Stimulated activated CD8-positive, alpha-beta memory T cell treated with anti-CD3 and anti-CD28 coated beads, Interleukin-2, amount 100 ng/mL, for 48 hours (primary cell): ENCODE measurements at places on chromosomes 11 and 22.
A peak's percentile ranks its signal among the peaks of the same experiment; 100 is the strongest.

DNA sequence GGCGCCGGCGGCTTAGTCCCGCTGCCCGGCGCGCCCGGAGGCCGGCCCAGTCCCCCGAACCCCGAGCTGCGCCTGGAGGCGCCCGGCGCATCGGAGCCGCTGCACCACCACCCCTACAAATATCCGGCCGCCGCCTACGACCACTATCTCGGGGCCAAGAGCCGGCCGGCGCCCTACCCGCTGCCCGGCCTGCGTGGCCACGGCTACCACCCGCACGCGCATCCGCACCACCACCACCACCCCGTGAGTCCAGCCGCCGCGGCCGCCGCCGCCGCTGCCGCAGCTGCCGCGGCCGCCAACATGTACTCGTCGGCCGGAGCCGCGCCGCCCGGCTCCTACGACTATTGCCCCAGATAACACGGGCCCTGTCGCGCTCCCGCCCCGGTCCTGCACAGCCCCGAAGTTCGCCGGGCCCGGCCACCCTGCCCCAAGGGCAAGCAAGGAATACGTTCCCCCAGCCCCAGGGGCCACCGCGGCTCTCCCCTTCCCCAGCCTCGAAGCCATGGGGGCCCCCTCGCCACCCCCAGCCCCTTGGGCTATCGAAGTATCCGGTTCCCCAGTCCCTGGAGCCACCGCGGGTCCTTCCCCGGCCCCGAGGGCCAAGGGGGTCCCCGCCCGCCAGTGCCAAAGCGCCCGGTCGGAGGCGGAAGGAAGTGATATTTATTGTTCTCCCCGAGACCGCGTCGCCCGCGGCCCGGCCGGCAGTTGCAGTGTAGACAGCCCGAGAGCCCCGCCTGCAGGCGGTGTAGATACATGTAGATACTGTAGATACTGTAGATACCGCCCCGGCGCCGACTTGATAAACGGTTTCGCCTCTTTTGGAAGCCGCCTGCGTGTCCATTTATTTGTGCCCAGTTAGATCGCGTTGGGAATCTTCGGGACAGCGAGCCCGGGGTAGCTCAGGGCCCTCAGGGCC is 6.2 kb downstream of the TBX1 start:
- DNase-seq: peak; percentile 40

DNA sequence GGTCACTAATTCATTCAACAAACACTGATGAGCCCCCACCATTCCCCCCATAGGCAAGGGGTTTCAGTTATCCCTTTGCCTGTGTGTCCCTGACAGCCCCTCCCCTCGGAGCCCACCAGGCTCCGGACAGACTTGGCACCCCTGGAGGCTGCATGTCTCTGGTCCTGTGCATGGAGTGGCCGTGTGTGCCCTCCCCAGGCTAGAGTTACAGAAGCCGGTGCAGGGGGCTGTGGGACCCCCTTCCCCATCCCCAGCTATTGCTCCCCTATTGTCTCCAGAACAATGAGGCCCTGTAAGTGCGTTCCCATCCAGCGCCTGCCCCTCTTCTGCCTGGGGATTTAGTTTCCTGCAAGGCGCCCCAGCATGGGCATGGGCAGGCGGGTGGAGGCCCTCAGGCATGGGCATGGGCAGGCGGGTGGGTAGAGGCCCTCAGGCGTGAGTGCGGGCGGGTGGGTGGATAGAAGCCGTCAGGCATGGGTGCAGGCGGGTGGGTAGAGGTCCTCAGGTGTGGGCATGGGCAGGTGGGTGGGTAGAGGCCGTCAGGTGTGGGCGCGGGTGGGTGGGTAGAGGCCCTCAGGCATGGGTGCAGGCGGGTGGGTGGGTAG is 1.5 kb downstream of the MUC2 start:
- DNase-seq: no peak

DNA sequence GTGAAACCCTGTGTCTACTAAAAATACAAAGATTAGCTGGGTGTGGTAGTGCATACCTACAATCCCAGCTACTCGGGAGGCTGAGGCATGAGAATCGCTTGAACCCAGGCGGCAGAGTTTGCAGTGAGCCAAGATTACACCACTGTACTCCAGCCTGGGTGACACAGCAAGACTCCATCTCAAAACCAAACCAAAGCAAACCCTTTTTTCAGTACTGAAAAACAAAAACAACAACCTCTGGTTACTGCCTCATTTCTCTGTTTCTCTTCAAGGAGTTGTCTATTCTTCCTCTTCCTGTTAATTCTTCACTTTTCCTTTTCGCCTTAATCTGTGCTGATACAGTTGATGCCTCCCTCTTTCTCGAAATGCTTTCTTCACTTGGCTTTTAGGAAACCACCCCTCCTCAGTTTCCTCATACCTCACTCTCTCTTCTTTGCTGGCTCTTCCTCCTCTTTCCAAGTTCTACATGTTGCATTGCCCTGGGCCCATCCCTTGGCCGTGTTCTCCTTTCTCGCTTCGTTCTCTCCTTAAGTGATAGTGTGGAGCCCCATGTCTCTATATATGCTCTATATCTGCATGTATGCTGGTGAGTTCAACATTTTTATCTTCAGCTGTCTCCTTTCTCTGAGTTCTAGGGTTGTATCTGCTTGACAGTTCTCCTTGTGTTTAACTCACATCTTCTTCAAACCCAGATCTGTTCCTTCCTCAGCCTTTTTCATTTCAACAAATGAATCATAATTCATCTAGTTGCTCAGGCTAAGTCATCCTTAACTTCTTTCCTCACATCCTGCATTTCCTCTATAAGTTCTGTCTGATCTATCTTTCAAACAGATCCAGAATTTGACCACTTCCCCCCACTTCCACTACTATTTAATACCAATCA is 37.1 kb downstream of the NUCB2 start:
- DNase-seq: no peak

- DNase-seq: no peak
Observed at GRCh38 chr22:17920145-17920605, 104.2 kb downstream of the MICAL3 start.

GRCh38 chr22:30754971-30755758 is 60.5 kb downstream of the OSBP2 start:
- peak; percentile 39 for DNase-seq

- DNase-seq: no peak
Observed at GRCh38 chr22:32573991-32574390, 99.4 kb downstream of the FBXO7 start.

- no peak for DNase-seq
Observed at GRCh38 chr22:45452565-45453379, 39.3 kb downstream of the RIBC2 start.

- no peak for DNase-seq
Observed at GRCh38 chr22:44634426-44635321, 67.3 kb upstream of the PRR5 start.

GRCh38 chr11:46006418-46007070 is 84.1 kb downstream of the LARGE2 start:
- no peak for DNase-seq

DNA sequence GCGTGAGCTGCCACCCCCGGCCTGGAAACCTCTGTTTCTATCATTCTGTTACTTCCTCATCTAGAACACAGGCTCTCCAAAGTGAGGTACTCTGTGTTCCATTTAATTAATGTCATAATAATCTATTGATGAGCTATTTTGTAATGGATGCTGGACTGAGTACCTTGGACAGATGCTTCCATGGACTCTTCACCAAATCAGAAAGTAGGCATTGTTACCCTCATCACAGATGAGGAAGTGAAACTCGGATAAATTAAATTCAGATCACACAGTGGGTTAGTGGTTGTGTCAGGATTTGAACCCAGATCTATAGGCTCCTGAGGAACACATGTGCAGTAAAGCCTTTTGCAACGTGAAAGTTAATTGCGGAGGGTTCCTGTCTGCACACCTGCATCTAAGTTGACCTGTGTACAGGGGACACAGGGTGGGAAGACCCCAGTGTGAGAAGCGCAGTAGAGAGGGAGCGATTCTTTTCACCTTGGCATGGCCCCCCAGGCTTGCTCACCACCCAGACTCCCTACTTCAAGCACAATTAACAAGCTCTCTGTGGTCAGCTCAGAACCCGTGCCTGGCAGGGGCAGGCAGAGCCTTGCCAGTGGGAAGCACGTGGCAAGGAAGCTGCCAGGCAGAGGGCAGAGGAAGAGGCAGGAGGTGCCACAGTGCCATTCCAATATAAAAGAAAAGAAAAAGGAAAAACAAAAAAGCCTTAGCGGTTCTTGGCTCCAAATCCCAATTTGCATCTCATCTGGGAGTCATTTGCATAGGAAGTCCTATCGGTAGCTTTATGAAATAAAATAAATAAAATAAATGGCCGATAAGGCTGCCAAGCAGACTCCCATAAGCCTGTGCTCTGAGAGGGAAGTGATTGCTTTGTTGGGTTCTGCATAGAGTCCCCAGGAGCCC is 239.3 kb downstream of the GRIK4 start:
- no peak for DNase-seq
